ENCODE measurements at places on chromosomes 2 and 18. TPM values are rescaled to one million over a fixed set of nuclear protein-coding genes. Genes with fewer than 3 reads are reported as not detected.

Gene CLEC4F
- not detected for total RNA-seq

Gene CREG2
- 0.46 TPM for total RNA-seq

Gene ANO7
- total RNA-seq = 0.69 TPM

Gene TOGARAM2
- total RNA-seq = 0.09 TPM

Gene FZD7
- total RNA-seq = 51.4 TPM

Gene AQP4
- total RNA-seq = not detected

Gene SERPINB13
- total RNA-seq = not detected

Gene IGFBP5
- 1,007 TPM for total RNA-seq

Gene RUFY4
- not detected for total RNA-seq

Gene YWHAQ
- total RNA-seq = 179 TPM

Gene CFAP221
- total RNA-seq = not detected

Gene SMIM21
- not detected for total RNA-seq

Gene PDE11A
- 0.30 TPM for total RNA-seq

Gene BOK
- total RNA-seq = 21.7 TPM

Gene DSC1
- total RNA-seq = 0.30 TPM

Gene SGPP2
- total RNA-seq = not detected

Gene C1QL2
- total RNA-seq = not detected

Gene GNLY
- total RNA-seq = not detected

Gene UXS1
- total RNA-seq = 95.5 TPM

Gene ACOXL
- not detected for total RNA-seq

Gene DLX1
- 0.55 TPM for total RNA-seq

Gene CFAP65
- not detected for total RNA-seq

Gene REG3G
- total RNA-seq = not detected

Gene HOXD13
- total RNA-seq = 2.4 TPM

Gene FAM237A
- not detected for total RNA-seq

Gene LCT
- not detected for total RNA-seq

Gene ADD2
- total RNA-seq = not detected

Gene PCARE
- not detected for total RNA-seq

Gene CXCR2
- total RNA-seq = not detected

Gene PRKD3
- total RNA-seq = 96.1 TPM

Gene LHCGR
- not detected for total RNA-seq

Gene IL1R2
- not detected for total RNA-seq

Gene CYRIA
- 0.30 TPM for total RNA-seq

Gene PAX8
- total RNA-seq = 0.65 TPM

Gene MYCN
- not detected for total RNA-seq

Gene MC5R
- total RNA-seq = not detected

Gene EML6
- 1.7 TPM for total RNA-seq

Gene C2orf80
- not detected for total RNA-seq

Gene GCA
- 11.5 TPM for total RNA-seq

Gene CAVIN2
- total RNA-seq = 6.2 TPM

Gene AMER3
- not detected for total RNA-seq

Gene GAREM2
- total RNA-seq = 1.5 TPM

Gene YIPF4
- 38.0 TPM for total RNA-seq

Gene PSMA8
- not detected for total RNA-seq

Gene OSBPL6
- 1.8 TPM for total RNA-seq

Gene MYO5B
- not detected for total RNA-seq

Gene MYO1B
- 87.3 TPM for total RNA-seq

Gene ALPP
- not detected for total RNA-seq

Gene C2orf66
- total RNA-seq = 0.28 TPM

Gene SERPINB11
- not detected for total RNA-seq

Measured in smooth muscle cell of the umbilical artery (primary cell).